Stimulated activated CD4-positive, alpha-beta T cell treated with anti-CD3 and anti-CD28 coated beads, Interleukin-1b, Interleukin-23, amount 100 ng/mL, for 48 hours (primary cell): ENCODE measurements at places on chromosomes 6 and 20.

- no peak for DNase-seq
Measured at GRCh38 chr6:39214846-39215639, 14.2 kb downstream of the KCNK5 start.

- no peak for DNase-seq
Measured at GRCh38 chr6:14765721-14766390, 480.0 kb upstream of the JARID2 start.

GRCh38 chr6:34102099-34102656 is 43.7 kb downstream of the GRM4 start:
- no peak for DNase-seq

DNA sequence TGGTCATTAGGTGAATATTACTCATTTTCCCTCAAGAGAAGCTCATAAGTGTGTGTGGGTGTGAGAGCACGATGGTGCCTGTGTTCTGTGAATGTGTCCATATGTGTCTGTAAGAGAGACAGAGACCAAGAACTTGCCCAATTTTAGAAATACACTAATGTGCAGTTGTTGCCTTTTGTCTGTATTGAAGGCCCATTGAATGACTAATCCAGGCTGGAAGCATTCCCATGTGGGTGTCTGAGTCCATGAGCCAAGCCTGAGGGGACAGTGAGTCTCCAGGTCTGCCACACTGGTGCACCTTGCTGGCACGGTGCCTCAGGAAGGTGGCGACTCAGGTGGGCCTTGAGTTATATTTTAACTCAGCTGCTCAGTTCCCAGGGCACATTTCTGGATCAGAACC is 25.5 kb upstream of the ASXL1 start:
- DNase-seq = peak; percentile 19
